ENCODE measurements at places on chromosomes 6 and 20. TPM values are rescaled to one million over a fixed set of nuclear protein-coding genes. Genes with fewer than 3 reads are reported as not detected.

Gene OPRL1
- not detected for total RNA-seq

Gene RNF144B
- total RNA-seq: 2.4 TPM

Gene PHACTR2
- 39.8 TPM for total RNA-seq

Gene TBX18
- 1.9 TPM for total RNA-seq

Gene LINC00237
- not detected for total RNA-seq

Gene LAMA5
- total RNA-seq: 55.0 TPM

Gene PREX1
- total RNA-seq: 16.6 TPM

Gene DPPA5
- total RNA-seq: not detected

Gene COX4I2
- not detected for total RNA-seq

Gene KCNK16
- not detected for total RNA-seq

Gene NCOA3
- total RNA-seq: 21.0 TPM

Gene MAP3K7
- total RNA-seq: 26.9 TPM

Gene MCM8
- total RNA-seq: 6.5 TPM

Gene OOEP
- not detected for total RNA-seq

Gene FAM83D
- total RNA-seq: 7.4 TPM

Gene TCF21
- total RNA-seq: 2.5 TPM

Gene CAGE1
- total RNA-seq: not detected

Gene BPIFB2
- total RNA-seq: not detected

Gene SPINT3
- total RNA-seq: not detected

Gene LPA
- total RNA-seq: 0.94 TPM

GRCh38 chr20:2840138-2840966 is at the start of the genes PCED1A and VPS16:
Gene PCED1A (minus strand): TSS chr20:2840655. CDS start chr20:2839912, 743 bp downstream.
Gene VPS16 (plus strand): TSS chr20:2840745. CDS start chr20:2840775, 30 bp downstream.
- peak; percentile 93 for DNase-seq

DNA sequence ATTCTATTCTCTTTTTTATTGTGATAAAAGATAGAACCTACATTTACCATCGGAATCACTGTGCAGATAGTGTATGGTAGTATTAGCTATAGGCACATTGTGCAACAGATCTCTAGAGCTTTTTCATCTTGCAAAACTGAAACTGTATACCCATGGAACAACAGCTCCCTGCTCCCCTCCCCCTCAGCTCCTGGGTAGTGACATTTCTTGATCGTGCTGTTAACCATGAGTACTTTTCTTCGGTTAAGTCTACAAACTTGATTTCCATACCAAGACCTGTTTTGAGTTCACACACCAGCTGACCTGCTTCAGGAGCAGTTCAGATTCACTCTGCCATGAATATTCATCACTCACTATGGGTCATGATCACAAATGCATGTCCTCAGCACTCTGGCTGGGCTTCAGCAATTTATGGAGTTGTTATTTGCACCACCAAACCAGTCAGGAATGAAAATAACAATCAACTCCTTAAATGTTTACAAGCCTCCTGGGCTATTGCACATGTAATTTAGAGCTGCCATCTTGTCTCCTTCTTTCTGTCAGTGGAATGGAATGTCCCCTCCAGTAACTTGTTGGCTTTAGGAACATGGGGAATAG is 32.8 kb downstream of the PRDM1 start:
- DNase-seq: no peak

GRCh38 chr6:139145661-139146060 is 10.8 kb downstream of the HECA start:
- no peak for DNase-seq

- no peak for DNase-seq
Measured at GRCh38 chr6:15730442-15730841, 67.6 kb upstream of the DTNBP1 start.

GRCh38 chr20:440636-441035 is 21.7 kb downstream of the TBC1D20 start:
- no peak for DNase-seq

DNA sequence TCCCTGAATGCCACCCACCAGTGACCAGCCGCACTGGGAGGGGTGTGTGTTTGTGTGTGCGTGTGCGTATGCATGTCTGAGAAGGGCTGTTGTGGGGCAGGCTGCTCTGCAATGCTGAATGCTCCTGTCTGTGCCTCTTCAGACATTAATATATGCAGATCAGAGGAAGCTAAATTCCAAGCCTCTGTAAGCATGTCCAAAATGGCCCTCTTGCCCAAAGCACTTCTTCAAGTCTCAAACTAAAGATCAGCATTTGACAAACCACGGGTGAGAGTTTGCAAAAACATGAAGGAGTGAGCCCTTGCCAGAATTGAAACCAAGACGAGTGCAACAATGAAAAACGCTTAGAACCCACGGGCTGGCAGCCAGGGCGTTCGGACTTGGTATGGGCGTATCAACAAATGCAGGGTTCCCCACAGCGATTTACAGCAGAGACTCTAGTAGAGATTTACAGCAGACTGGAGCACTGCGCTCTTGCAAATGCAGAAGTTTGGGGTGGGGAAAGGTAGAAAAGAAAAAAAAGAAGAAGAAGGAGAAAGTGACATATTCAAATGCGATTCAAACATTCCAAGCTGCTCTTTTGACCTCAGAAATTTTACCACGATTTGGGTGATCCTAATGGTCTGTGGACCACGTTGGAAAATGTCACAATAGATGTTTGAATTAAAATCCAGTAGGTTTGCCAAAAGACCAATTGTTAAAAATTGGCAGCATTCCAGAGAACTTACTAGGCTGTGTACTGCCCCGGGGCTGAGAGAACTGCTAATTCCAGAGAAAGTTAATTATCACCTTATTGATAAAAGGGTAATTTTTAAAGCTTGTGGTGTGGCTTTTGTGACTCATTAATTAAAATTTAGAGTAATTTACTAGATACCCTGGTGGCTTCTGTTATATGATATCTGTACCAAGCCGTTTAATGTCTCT is 3.5 kb downstream of the SCML4 start:
- no peak for DNase-seq

- no peak for DNase-seq
Measured at GRCh38 chr6:3911614-3912336, 62.6 kb downstream of the FAM50B start.

- no peak for DNase-seq
Measured at GRCh38 chr6:10478187-10479040, 42.7 kb upstream of the GCNT2 start.

GRCh38 chr20:62658593-62659178 is 16.4 kb downstream of the SLCO4A1 start:
- no peak for DNase-seq

DNA sequence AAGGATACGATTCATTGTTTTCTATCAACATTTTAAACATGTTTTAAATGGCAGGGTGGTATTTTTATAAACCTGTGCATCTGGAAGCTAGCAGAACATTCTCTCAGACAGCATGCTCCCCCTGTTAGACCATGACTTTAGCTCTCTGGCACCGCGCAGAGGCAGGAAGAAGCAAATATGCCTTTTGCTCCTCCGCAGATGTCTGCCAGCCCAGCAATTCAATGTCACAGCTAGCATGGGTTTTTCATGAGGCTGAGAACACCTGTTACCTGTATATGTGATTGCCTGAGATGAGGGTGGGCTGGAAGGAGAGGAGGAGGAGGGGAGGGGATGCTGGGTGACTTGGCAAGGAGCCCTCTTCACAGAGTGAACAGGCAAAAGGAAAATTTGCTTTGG is 6.7 kb downstream of the MTCH1 start:
- no peak for DNase-seq

DNA sequence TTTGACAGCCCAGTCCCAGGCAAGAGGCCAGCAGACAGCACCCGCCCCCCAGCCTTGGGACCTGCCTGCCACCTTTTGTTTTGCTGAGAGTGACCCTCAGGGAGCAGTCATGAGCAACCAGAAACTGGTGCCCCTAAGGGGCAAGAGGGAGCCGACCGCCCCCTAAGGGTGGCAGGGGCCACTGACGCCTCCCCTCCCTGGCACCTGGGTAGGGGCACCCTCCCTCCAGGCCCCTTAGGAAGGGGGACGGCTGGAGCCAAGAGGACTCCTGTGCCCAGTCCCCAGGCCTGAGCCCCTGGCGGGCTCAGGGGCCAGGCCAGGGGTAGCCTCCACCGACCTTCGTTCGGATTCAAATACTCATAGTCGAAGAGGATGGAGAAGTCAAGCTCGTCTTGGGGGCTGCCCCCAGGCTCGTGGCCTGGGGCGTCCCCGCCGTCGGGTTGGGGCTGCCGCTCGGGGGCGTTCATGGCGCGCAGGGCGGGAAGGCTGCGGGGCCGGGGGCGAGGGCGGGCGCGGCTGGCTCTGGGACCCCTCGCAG is 417 bp downstream of the NFATC2 start:
- DNase-seq: peak; percentile 47

DNA sequence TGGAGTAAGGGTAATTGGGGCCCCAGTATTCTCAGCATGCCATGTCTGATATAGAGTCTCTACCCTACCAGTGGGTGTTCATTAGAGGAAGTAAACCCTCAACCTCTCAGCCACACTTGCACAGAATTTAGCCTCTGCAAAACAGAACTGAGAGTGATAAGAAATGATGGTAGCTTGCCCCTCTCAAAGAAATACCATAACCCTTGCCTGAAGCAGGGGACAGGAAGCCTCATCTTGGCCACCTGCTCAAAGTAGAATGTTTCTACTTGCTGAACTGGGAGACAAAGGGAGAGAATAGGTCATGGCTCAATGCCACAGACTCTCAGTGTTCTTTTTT is 33.7 kb downstream of the SPTLC3 start:
- no peak for DNase-seq

- DNase-seq: no peak
Measured at GRCh38 chr6:44487002-44487401, 99.5 kb downstream of the CDC5L start.

GRCh38 chr6:110232450-110232849 is 52.2 kb downstream of the CDC40 start:
- DNase-seq: no peak

GRCh38 chr6:105851113-105851580 is 235.0 kb upstream of the PRDM1 start:
- DNase-seq: no peak

- no peak for DNase-seq
Measured at GRCh38 chr6:124131779-124132178, 328.1 kb downstream of the NKAIN2 start.

DNA sequence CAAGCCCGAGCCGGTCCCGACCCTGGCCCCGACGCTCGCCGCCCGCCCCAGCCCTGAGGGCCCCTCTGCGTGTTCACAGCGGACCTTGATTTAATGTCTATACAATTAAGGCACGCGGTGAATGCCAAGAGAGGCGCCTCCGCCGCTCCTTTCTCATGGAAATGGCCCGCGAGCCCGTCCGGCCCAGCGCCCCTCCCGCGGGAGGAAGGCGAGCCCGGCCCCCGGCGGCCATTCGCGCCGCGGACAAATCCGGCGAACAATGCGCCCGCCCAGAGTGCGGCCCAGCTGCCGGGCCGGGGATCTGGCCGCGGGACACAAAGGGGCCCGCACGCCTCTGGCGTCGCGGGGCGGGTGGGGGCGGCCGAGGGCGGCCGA is 37.5 kb downstream of the YTHDF1 start:
- no peak for DNase-seq

DNA sequence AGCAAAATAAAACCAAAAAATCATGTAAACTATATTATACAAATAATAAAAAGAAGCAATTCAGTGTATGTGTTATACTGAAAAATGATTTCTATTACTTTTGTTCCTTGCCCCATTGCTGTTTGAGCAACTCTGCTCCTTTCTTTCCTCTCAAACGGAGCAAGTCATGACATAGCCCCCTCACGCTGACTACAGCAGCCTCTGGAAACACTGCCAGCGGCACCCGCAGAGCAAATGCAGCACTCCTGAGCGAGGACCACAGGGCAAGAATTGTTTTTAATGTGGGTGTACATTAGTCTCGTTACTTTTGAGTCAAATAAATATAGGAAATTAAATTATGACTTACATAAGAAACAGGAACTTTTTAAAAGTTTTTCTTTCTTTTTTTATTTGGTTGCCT is 350.1 kb upstream of the HSF2 start:
- DNase-seq: no peak

DNA sequence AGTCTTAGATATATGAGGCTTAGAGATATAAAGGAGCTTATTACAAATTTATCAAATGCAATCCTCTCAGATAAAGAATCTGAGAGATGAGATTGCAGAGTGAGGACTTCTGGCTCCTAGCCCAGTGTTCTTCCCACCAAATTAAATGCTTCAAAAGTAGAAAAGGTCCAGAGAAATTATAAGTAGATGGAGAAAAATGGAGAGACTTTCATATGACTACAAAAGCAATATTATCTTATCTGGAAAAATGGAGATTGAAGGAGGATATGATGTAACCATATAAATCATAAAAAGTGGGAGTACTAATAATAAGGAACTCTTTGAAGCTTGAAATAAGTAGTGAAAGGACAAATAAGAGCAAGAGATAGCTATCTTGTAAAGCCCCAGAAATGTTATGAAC is 2.8 kb downstream of the KCTD20 start:
- no peak for DNase-seq

DNA sequence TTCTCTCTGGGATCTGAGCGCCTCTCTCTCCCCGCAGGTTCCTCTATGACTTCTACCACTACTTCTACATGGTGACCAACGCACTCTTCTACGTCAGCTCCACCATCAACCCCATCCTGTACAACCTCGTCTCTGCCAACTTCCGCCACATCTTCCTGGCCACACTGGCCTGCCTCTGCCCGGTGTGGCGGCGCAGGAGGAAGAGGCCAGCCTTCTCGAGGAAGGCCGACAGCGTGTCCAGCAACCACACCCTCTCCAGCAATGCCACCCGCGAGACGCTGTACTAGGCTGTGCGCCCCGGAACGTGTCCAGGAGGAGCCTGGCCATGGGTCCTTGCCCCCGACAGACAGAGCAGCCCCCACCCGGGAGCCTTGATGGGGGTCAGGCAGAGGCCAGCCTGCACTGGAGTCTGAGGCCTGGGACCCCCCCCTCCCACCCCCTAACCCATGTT is 36.3 kb upstream of the MRGBP start:
- no peak for DNase-seq

DNA sequence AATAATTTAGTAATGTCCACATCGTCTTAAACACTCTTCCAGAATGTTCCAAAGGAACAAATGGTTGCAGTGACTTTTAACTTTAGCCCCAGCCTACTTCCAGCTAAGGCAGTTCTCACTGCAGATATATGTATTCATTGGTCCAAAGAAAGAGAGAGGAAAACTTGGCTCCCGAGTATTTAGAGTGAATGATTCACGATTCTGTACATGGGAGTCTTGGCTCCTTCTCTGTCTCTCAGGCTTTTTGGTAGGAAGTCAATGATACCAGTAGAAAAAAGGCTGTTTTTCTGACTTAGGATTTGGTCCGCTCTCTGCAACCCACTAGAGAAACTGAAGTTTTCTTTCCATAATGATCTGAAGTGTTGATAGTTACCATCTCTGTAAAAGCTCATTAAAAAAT is 38.6 kb downstream of the E2F3 start:
- DNase-seq: no peak

- no peak for DNase-seq
Measured at GRCh38 chr6:115765966-115766365, 294.7 kb downstream of the FRK start.

GRCh38 chr20:19531446-19531845 is 226.6 kb upstream of the RIN2 start:
- DNase-seq: no peak

GRCh38 chr6:74248966-74249365 is 553.0 kb downstream of the CD109 start:
- DNase-seq: no peak
